ENCODE measurements at places on chromosomes 6 and 20.
A peak's percentile ranks its signal among the peaks of the same experiment; 100 is the strongest.

- peak; percentile 28 for DNase-seq
These were observed 31.9 kb upstream of the TXLNB start for GRCh38 chr6:139323511-139324300.

GRCh38 chr6:139702706-139703105 lies 328.3 kb upstream of the CITED2 start:
- no peak for DNase-seq

DNA sequence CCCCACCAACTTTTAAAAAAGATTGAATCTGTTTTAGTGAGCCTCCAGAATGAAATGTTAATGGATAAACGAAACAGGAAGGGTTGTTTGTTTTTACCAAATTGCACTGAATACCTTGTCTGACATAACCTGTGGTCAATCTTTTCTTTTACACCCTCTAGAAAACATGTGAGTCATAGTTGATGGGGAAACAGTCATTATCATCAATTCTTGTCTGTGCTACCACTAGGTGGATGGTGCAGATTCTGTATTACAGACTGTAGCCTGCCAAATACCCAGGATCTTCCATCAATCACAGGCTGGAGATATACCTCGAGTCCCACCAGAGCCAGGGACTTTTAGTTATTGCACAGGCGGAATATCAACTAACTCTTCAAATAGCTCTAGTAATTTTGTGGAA lies 29.5 kb upstream of the PKIB start:
- no peak for DNase-seq

DNA sequence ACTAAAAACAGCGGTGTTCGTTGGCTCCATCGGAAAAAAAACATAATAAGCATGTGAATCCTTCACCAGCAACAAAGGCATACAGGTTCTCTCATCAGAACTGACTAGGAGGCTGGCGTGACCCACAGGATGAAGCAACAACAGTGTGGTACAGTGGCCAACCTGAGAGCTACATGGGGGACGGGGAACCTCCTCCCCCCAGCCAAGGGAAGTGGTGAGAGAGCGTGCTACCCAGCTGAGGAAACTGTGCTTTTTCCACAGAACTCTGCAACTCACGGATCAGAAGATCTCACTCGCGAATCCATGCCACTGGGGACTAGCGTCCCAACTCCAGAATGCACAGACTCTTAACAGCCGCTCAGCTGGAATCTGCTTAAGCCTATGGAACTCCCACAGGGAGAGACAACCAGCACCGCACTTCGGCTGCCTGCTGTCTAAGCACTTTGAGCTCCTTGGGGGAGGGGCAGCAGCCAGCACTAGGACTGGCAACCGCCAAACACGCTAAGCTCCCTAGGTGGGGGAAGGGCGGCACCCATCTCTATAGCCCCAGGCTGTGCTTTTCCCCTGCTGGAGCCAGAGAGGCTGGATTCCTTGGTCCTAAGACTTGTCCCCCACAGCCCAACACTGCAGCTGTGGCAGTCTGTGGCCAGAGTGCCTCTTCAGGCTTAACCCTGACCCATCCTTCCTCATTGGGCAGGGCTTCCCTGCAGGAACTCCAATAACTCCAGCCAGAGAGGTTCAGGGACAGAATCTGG lies 538.3 kb upstream of the BTBD3 start:
- no peak for DNase-seq

DNA sequence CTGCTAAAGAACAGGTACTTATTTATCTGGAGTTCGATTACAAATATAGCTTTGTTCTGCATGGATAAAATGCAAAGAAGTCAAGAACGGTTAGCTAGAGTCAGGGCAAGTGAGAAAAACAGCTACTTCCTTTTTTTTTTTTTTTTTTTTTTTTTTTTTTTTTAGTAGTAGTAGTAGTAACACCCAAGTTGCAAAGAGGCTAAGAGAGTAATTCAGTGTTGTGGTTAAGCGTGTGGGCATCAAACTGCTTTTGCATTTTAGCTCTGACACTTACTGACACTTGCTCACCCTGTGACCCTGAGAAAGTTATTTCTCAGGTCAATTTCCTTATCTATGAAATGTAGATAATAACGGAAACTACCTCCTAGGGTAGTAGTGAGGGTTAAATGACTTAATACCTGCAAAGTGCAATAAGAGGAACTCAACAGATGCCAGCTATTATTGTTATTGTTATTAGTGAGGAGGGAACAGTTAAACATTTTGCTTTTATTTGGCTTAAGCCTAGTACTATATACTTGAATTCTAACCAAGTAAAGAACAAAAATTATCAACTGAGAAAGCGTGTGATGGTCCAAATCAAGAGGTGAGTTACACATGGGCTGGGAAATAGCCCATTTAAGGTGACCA lies 86.7 kb upstream of the BACH2 start:
- no peak for DNase-seq
